ENCODE measurements at places on chromosomes 1 and 21.

GRCh38 chr1:51120629-51121028, 18.6 kb downstream of the C1orf185 start:
- no peak overlapping the region for H3K4me3 ChIP-seq
- no peak for DNase-seq
- no peaks in the 10 kb centered on the region for H3K36me3 ChIP-seq
- no peak overlapping the region for H3K27ac ChIP-seq

GRCh38 chr1:74531796-74532195, 19.4 kb upstream of the LRRC53 start:
- H3K4me1 ChIP-seq, result no peaks in the 10 kb centered on the region
- H3K4me3 ChIP-seq, result no peak overlapping the region
- no peak for DNase-seq
- H3K27me3 ChIP-seq, result no peaks in the 10 kb centered on the region
- no peak overlapping the region for H3K27ac ChIP-seq

DNA sequence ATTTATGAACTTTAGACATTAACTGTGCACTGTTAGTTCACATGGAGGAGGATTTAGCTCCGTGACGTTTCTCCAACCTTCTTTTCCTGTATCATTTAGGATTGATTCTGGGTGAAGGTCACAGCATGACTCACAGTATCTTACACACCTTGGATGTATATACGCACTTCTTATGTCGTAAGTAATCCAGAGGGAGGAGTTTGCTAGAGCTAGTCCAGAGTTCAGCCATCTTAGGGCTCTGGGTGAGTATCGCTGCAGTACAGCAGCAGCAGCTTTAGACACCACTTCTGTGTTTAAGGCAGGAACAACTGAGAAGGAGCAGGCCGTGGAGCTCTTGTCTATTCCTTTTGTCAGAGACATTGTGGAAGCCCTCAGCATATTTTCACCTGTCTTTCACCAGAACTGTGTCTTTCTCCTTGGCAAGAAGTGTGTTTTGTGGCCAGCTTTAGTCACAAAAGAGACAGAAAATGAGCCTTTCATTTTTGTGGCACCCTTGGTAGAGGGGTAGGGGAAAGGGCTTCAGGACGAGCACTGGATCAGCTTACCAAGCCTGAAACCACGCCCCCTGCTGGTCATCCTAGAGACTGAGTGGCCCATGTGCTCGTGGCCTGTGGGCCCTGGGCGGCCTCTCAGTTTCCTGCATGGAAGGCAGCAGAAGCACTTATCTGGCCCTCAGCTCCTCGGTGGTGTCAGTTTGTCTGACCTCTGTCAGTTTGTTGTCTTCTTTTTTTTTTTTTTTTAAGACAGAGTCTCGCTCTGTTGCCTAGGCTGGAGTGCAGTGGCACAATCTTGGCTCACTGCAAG, 64.0 kb downstream of the ADARB1 start:
- H3K4me1 ChIP-seq, result peaks cover 12% of the 10 kb centered on the region
- no peak overlapping the region for H3K27ac ChIP-seq
- H3K36me3 ChIP-seq, result peaks cover 9% of the 10 kb centered on the region
- DNase-seq, result peak; percentile 73

GRCh38 chr1:207412845-207413244, 41.3 kb upstream of the CR2 start:
- no peaks in the 10 kb centered on the region for H3K4me1 ChIP-seq
- H3K27me3 ChIP-seq, result no peaks in the 10 kb centered on the region
- H3K4me3 ChIP-seq, result no peak overlapping the region

- no peak overlapping the region for H3K4me3 ChIP-seq
- no peaks in the 10 kb centered on the region for H3K36me3 ChIP-seq
- H3K27me3 ChIP-seq, result no peaks in the 10 kb centered on the region
- no peak overlapping the region for H3K27ac ChIP-seq
Observed at GRCh38 chr1:117753652-117754051, 147.8 kb downstream of the TENT5C start.

DNA sequence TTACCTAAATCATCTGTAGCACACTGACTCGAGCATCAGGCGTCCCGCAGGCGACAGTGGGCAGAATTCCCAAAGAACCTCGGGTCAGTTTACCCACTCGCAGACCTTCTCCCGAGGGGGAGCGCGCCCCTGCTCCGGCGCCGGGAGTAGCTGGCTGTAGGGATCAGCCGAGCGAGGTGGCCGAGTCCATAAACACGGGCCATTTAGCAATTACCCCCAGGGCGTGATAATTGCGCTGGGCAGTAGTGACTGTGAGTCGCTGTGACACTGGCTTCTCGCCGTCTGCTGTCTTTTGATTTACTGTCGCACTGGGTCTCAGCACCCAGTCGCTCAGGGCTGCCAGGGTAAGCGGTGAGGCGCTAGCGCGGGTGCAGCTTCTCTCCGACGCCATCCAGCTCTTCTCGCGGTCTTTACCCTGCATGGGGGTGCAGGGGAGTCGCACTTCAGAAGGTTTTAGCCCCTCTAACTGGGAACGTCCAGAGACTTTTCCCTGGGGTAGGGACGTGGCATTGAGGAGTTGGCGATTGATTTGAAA, 16.2 kb downstream of the HLX start:
- no peak overlapping the region for H3K27ac ChIP-seq
- no peak for DNase-seq
- H3K4me3 ChIP-seq, result no peak overlapping the region
- H3K27me3 ChIP-seq, result peaks cover 49% of the 10 kb centered on the region

DNA sequence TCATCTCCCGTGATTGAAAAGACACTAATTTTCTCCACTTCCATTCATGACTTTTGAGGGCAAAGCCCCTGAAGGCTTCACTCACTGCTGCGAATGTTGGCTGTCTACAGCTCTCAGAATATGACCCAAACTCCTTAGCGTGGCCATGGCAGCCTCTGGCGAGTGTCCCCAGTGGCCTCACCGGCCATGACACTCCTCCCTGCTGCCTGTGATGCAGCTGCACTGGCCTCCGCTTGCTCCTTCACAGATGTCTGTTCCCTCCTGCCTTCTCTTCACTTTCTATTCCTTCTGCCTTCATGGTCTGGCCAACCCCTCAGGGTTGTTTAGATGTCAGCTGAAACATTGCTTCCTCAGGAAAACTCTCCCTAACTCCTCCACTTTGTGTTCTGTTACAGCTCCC, 30.8 kb upstream of the PTPRF start:
- no peak for DNase-seq
- no peak overlapping the region for H3K27ac ChIP-seq
- H3K27me3 ChIP-seq, result peaks cover 5% of the 10 kb centered on the region

GRCh38 chr1:212089560-212090163, 54.1 kb downstream of the DTL start:
- no peak for DNase-seq
- H3K4me3 ChIP-seq, result no peak overlapping the region
- no peaks in the 10 kb centered on the region for H3K36me3 ChIP-seq
- no peaks in the 10 kb centered on the region for H3K4me1 ChIP-seq

- no peak overlapping the region for H3K27ac ChIP-seq
- H3K4me3 ChIP-seq, result no peak overlapping the region
- no peak for DNase-seq
- H3K27me3 ChIP-seq, result no peaks in the 10 kb centered on the region
- peaks cover 25% of the 10 kb centered on the region for H3K4me1 ChIP-seq
Observed at GRCh38 chr1:15681349-15682292, 2.5 kb upstream of the PLEKHM2 start.

DNA sequence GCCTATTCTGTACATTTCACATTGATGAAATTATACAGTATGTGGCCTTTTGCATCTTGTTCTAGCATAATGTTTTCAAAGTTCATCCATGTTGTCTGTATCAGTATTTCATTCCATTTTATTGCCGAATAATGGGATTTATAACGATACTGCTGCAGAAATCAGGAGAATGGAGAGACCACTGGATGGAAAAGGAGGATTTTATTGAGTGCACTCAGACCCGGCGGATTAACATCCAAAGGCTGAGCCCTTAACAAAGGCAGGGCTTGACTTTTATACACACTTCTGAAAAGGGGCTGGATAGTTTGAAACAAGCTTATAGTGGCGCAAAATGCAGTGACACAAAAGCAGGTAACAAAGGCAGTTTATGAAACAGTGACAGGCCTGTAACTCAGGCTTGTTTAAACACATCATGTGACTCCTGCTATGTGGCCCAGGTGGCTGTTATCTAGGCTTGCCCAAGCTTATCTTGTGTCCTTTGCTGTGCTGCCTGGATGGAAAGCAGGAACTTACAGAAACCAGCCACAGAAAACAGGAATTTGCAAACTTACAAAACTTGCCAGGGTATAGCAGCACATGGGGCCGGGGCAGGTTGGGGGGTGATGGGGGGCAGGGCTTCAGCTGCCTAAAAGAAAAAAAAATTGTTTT, 32.8 kb upstream of the KCNJ15 start:
- no peak for DNase-seq
- H3K4me1 ChIP-seq, result peaks cover 2% of the 10 kb centered on the region
- no peaks in the 10 kb centered on the region for H3K27me3 ChIP-seq
- no peak overlapping the region for H3K27ac ChIP-seq
- no peaks in the 10 kb centered on the region for H3K36me3 ChIP-seq

DNA sequence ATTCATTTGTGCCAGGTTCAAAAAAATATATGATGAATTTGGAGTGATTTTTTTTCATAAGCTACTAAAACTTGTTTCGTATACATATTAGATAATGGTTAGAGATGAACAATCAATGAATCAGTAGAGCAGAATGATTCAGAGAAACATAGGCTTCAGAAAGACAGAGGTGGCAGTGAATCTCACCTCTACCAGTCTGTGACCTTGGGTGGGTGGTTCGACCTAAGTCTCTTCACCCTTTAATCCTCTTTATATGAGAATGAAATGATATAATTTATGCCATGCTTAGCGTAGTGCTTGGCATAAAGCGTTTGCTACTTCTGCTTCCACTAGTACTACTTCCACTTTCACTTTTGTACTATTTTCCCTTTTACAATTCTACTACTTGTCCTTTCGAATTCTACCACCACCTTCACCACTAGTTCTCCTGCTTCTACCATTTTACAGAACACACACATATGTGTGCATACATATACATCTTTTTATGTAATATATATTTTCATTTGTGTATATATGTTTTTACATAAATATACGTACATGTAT, 45.1 kb downstream of the FYB2 start:
- no peaks in the 10 kb centered on the region for H3K27me3 ChIP-seq
- H3K27ac ChIP-seq, result no peak overlapping the region
- H3K4me1 ChIP-seq, result no peaks in the 10 kb centered on the region
- DNase-seq, result no peak
- no peaks in the 10 kb centered on the region for H3K36me3 ChIP-seq
